ENCODE measurements at places on chromosomes 13 and 19. TPM values are rescaled to one million over a fixed set of nuclear protein-coding genes. Genes with fewer than 3 reads are reported as not detected.

DNA sequence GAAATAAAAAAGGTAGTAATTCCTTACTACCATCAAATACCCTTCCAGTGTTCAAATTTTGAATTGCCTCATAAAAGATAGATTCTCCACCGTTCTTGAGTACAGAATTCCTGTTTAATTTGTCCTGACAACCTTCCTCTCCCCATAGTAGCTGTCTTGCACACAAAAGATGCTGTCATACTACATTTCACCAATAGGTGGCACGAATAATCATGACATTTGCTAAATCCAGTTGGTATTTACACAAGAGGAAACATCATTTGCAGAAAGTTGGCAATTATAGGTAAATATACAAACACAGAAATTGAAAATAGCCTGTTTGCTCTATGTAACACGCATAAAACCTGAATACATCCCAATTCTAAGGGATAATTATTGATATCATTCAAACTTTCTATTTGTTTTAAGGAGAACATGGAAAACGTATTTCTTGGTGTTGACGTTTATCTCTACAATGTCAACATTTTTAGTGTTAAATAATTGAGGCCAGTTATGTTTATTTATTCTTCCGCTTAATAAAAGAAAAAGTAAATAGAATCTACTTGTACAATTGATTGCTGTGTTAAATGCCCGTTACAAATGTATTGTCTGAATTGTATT, 58.3 kb upstream of the CLDN10 start:
- peak; percentile 45 for DNase-seq

DNA sequence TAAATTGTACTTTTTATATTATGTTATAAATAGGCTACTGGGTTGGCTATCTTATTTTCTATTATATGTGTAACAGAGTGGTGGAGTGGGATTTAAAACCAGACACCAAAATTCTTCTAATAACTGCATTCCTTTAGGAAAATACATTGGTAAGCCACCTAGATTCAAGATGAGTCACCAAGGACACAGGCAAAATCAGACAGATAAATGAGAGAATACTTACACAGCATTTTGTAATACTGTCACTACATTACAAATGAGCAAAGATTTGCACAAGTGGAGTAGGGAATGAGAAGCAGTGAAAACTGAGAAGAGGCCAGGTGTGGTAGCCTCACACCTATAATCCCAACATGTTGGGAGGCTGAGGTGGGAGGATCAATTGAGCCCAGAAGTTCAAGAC, 6.2 kb upstream of the SPART start:
- DNase-seq = no peak

Gene RFX1
- polyA plus RNA-seq = 7.4 TPM

DNA sequence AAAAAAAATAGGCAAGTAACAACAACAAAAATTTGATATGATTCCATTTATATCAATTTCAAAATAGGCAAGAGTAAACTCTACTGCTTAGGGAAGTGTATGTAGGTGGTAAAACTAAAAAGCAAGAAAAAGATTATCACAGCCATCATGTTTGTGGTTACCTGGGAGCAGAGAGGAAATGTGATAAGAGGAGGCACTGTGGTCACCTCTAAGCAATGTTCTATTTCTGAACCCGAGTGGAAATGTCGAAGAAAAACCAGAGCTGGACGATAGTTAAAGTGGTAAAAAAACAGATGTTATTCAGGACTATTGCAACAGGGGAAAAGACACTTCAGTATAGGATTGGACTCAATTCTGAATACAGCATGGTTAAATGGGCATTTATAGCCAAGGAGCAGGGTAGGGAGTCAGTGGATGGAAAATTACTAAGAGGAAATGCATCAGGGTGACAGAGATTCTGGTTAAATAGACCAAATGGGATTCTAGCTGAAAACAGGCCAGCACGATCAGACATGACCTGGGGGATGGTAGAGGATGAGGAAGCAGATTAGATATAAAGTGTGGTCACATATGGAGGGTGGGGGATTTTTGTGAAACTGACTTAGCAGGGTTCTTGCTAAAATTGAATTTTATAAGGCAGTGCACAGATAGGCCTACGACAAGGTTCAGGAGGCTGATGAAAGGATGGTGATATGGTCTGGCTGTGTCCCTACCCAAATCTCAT, 6.0 kb upstream of the TEX30 start:
- DNase-seq = no peak

DNA sequence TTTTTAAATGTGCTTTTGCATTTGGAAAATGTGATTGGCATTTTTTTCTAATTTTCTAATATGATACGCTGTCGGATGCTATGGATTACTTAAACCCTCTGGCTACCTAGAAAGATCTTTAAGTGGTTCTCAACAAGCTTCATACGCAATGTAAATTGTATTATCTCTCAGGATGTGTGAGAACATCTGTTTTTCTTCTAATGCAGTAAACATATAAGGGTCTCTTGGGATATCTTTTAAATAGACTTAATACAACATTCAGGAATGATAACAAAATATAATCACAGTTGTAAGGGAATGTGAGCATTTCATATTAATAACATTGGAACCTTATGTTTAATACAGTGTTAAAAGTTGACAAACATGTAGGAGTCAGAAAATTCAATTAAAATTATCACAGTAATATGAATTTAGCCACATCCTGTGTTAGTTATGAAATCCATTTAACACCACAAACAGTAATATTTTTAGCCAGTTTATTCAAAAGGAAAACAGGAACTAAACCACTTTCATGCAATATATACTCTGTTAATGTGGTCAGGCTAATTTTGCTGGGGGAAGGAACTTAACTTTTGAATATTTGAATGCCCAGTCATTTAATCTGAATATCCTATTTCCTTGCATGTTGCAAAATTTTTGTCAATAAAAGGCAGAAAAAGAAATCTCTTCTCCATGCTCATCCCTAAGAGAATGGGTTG, 15.0 kb upstream of the ALOX5AP start:
- no peak for DNase-seq

Gene CYP2A6
- polyA plus RNA-seq = 0.54 TPM

DNA sequence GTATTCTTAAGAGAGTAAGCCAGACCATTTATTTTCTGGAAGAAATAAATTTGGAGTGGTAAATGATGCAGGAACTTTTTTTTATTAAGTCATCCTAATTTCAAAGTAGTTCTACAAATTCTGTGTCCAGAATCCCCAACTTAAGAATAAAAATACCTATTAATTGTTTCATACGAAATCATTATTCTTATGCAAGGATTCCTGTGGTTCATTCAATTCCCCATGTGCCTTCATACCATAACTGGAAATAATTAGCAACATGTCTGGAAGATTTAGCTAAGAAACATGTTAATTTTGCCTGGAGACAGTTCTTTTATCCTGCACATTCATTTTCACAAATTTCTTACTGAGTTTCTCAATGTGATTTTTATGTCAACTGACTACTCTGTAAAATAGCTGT, 408.6 kb downstream of the PCDH9 start:
- no peak for DNase-seq

Gene MBD3L3
- polyA plus RNA-seq = not detected

Gene MISP
- polyA plus RNA-seq = 5.7 TPM

Gene CLDN10
- 4.9 TPM for polyA plus RNA-seq

GRCh38 chr13:99390601-99391000, 83.4 kb upstream of the GPR183 start:
- DNase-seq = no peak

Gene CBLC
- 4.3 TPM for polyA plus RNA-seq

Gene MCEMP1
- 0.63 TPM for polyA plus RNA-seq

GRCh38 chr19:58585442-58586132, 12.5 kb upstream of the MZF1 start:
- no peak for DNase-seq

Gene PTH2
- not detected for polyA plus RNA-seq

- DNase-seq = no peak
These were observed 64.5 kb upstream of the WDFY2 start for GRCh38 chr13:51519771-51520216.

Gene EPN1
- polyA plus RNA-seq = 75.7 TPM

Gene ZIC2
- not detected for polyA plus RNA-seq

- DNase-seq = peak; percentile 74
These were observed 193.9 kb upstream of the RNF113B start for GRCh38 chr13:98370806-98371515.

DNA sequence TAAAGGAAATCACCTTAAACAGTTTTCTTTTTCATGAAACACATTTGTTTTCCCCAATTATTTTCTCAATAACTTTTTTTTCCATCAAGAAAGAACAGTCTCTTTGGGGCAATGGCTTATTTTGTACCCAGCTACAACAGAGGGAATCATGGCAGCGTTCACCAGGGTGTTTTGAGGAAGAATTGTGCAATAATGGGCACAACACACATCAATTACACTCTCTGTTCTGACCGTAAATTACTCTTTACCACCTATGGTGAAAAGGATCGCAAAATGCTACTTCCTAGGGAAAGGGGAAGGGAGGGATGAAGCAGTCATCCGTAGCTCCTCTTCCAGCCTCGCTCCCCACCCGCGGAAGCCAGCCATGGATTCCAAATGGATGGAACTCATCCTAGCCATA, 38.6 kb downstream of the TMTC4 start:
- DNase-seq = no peak

GRCh38 chr19:13459351-13459750, 46.9 kb downstream of the CACNA1A start:
- no peak for DNase-seq

GRCh38 chr19:32322541-32322940, 22.9 kb upstream of the ZNF507 start:
- no peak for DNase-seq

All from right lung (tissue), 10 donors.